Tibial artery (tissue), 4 donors: ENCODE measurements at places on chromosomes 1 and 21.

DNA sequence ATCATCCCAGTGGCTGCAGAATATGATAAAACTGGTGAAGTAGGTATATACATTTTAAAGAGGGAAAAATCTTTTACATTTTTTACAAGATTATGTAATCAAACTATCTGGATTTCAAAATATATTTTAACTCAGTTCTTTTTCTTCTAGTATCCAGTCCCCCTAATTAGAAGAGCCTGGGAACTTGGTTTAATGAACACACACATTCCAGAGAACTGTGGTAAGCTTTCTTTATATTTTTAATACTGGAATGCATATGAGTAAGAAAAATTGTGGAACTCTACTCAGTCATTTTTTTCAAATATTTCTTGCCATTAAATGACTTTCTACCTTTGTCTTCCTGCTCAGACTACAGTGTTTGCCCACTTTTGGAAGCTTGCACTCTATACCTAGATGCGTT, 8.2 kb downstream of the ACADM start:
- DNase-seq, result no peak

DNA sequence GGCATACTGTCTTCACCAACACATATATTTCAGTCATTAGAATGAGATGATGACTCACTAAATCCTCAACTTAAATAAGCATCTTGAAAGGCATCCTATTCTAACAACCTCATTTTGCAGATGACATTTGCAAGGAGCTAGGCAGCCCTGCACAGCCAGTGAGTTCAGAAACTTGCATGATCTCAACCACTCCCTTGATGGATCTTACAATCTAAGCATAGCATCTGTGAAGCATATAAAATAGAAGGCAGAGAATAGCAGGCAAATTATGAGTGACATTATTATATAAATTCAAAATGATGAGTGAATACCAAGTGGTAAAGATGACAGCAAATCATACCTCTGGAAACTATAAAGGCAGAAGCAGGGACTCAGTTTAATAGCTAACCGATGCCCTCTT, 31.6 kb downstream of the KRTAP20-3 start:
- no peak for DNase-seq

DNA sequence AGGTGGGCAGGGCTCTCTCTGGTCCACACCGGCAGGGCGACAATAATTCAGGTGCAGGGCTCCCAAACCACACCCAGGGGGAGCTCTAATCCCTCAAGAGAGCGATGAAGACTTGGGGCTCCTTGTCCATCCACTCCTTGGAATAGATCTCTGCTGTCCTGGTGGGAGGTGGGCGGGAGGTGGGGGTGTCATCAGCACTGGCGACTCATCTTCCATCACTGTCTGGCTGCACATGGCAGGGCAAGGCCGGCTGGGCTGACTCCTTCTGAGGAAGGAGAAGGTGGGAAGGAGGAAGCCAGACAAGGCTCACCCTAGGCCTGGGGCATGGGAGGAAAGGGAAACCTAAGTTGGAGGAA, 29.3 kb downstream of the TNNT2 start:
- DNase-seq, result no peak

- no peak for DNase-seq
Observed at GRCh38 chr1:15573477-15573876, 11.4 kb downstream of the AGMAT start.

GRCh38 chr1:9887070-9887469, 23.0 kb downstream of the CTNNBIP1 start:
- no peak for DNase-seq

GRCh38 chr1:202622388-202622787, 87.9 kb downstream of the SYT2 start:
- DNase-seq, result no peak

GRCh38 chr1:203475012-203475981, at the start of gene PRELP:
TSS of gene PRELP (plus strand) at chr1:203475806. CDS start at chr1:203483185, 7,379 bp downstream.
- DNase-seq, result peak; percentile 88
